ENCODE measurements at places on chromosomes 16 and 17. TPM values are rescaled to one million over a fixed set of nuclear protein-coding genes. Genes with fewer than 3 reads are reported as not detected.

The C1QTNF1 gene
- 1.1 TPM for polyA plus RNA-seq

GRCh38 chr16:31298958-31299357 lies 39.2 kb downstream of the ITGAM start:
- no peaks in the 10 kb centered on the region for H3K27me3 ChIP-seq
- DNase-seq: no peak
- no peaks in the 10 kb centered on the region for H3K36me3 ChIP-seq
- no peak overlapping the region for H3K27ac ChIP-seq
- no peaks in the 10 kb centered on the region for H3K4me1 ChIP-seq
- no peak overlapping the region for H3K4me3 ChIP-seq

- peaks cover 38% of the 10 kb centered on the region for H3K4me1 ChIP-seq
- DNase-seq: no peak
- H3K36me3 ChIP-seq: no peaks in the 10 kb centered on the region
- no peak overlapping the region for H3K4me3 ChIP-seq
- no peak overlapping the region for H3K27ac ChIP-seq
These were observed 103.9 kb downstream of the MSI2 start for GRCh38 chr17:57360266-57360665.

- no peak overlapping the region for H3K4me3 ChIP-seq
- H3K27me3 ChIP-seq: no peaks in the 10 kb centered on the region
- no peak for DNase-seq
These were observed 43.0 kb upstream of the MSI2 start for GRCh38 chr17:57213180-57213825.

GRCh38 chr17:7852262-7852670 lies 2.6 kb upstream of the TMEM88 start:
- H3K4me1 ChIP-seq: peaks cover 38% of the 10 kb centered on the region
- H3K27ac ChIP-seq: no peak overlapping the region
- H3K4me3 ChIP-seq: peak overlapping the region; percentile 80
- no peaks in the 10 kb centered on the region for H3K36me3 ChIP-seq
- peaks cover 85% of the 10 kb centered on the region for H3K27me3 ChIP-seq

GRCh38 chr17:52721910-52722309 lies 563.4 kb upstream of the CA10 start:
- H3K4me1 ChIP-seq: peaks cover 13% of the 10 kb centered on the region
- no peaks in the 10 kb centered on the region for H3K27me3 ChIP-seq
- no peak overlapping the region for H3K27ac ChIP-seq
- no peak overlapping the region for H3K4me3 ChIP-seq
- H3K36me3 ChIP-seq: no peaks in the 10 kb centered on the region
- no peak for DNase-seq

- H3K4me3 ChIP-seq: no peak overlapping the region
- H3K27ac ChIP-seq: peak overlapping the region; percentile 39
- H3K27me3 ChIP-seq: no peaks in the 10 kb centered on the region
- peaks cover 11% of the 10 kb centered on the region for H3K36me3 ChIP-seq
- H3K4me1 ChIP-seq: peaks cover 8% of the 10 kb centered on the region
These were observed 4.9 kb downstream of the ACADVL start for GRCh38 chr17:7224661-7225111.
